ENCODE measurements at places on chromosomes 5 and 9. TPM values are rescaled to one million over a fixed set of nuclear protein-coding genes. Genes with fewer than 3 reads are reported as not detected.

DNA sequence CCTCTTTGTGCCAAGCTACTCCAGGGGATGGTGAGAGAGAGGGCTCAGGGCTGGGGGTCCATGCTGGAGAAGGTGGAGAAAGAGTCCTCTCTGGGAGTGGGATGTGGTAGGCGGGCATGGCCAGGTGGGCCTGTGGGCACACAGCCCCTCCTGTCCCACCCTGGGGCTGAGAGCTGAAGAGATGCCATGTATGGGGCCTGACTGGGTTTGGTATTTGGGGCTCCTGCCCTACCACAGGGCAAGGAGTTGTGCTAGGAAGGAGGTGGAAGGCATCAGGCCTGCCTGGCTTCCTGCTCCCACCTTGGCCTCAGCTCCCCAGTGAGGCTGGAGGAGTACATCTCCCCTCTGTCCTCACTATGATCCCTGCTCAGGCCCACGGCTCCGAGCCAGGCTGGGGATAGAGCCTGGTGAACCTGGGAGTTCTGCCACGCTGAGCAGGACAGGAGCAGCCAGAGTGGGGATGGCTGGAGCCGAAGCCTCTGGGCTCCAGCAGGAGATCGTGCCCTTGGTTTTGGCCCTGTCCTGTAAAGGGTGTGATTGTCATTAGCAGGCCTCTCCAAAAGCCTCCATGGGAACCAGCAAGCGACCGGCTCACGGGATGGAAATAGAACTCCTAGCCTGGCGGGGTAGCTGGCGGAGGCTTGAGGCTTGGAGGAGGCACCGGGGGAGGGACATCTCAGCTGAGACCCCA lies 75.5 kb downstream of the CACNA1B start:
- no peak for DNase-seq
- H3K36me3 ChIP-seq, result no peaks in the 10 kb centered on the region
- H3K27me3 ChIP-seq, result peaks cover 76% of the 10 kb centered on the region
- H3K27ac ChIP-seq, result no peak overlapping the region

DNA sequence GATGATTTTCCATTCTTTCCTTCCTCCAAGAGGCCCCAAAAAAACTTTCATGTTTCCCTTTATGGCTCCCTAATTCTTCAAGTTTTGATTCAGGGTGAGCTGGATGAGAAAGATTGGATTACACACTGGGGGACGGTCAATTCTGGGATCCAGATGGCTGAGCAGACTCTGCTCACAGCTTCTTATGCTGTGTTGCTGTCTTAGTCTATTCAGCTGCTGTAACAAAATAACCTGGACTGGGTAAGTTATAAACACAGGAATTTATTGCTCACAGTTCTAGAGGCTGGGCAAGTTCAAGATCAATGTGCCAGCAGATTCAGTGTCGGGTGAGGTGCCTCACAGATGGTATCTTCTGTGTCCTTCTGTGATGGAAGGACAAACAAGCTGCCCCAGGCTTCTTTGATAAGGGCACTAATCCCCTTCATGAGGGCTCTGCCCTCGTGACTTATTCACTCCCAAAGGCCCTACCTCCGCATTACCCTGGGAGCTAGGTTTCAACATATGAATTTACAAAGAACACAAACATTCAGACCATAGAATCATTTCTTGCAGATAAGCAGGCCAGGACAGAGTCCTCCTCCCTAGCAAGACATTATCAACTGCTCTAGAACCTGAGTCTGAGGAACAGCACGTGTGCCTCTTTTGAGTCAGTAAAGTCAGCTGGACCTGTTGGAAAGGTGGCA lies 23.1 kb upstream of the SMAD5 start:
- no peak overlapping the region for H3K4me3 ChIP-seq
- no peaks in the 10 kb centered on the region for H3K4me1 ChIP-seq
- H3K27me3 ChIP-seq, result peaks cover 7% of the 10 kb centered on the region
- no peak for DNase-seq

DNA sequence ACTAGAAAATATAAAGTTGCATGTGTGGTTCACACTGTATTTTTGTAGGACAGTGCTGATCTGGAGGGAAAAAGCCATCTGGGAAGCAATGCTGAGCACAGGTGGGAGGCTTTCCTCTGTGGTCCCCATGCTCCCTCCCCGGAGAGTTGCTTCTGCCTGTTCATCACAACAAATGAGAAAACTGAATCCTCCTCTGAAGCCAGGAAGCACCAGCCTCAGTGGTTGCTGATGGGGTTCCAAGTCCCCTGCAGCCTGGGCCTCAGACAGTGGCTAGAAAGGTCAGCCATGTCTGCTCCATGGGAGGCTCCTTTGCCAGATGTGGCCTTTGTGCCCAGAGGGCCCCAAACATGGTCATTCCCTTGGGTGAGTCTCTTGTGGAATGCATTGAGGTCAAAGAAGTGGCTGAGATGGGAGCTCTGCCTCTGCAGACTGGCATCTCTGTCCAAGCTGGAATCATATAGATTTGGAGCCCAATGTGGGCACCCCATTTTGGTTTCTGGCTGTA lies 77.6 kb downstream of the C5orf15 start:
- no peak overlapping the region for H3K27ac ChIP-seq
- no peaks in the 10 kb centered on the region for H3K36me3 ChIP-seq
- H3K4me1 ChIP-seq, result peaks cover 4% of the 10 kb centered on the region
- H3K27me3 ChIP-seq, result no peaks in the 10 kb centered on the region
- no peak for DNase-seq

DNA sequence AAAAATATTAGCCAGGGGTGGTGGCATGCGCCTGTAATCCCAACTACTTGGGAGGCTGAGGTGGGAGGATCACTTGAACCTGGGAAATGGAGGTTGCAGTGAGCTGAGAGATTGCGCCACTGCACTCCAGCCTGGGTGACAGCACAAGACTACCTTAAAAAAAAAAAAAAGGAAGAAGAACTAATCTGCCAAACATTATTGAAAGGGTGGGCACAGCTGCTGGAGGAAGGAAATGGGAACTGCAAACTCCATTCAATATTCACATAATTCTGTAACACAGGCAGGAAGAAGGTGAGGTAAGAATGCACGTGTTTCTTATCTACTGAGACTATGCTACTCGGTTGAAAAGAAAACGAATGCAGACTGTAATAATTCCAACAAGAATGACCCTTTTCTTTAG lies 121.1 kb upstream of the GNA14 start:
- H3K4me1 ChIP-seq, result no peaks in the 10 kb centered on the region
- H3K27me3 ChIP-seq, result no peaks in the 10 kb centered on the region
- H3K36me3 ChIP-seq, result no peaks in the 10 kb centered on the region
- DNase-seq, result no peak
- no peak overlapping the region for H3K4me3 ChIP-seq
- H3K27ac ChIP-seq, result no peak overlapping the region

DNA sequence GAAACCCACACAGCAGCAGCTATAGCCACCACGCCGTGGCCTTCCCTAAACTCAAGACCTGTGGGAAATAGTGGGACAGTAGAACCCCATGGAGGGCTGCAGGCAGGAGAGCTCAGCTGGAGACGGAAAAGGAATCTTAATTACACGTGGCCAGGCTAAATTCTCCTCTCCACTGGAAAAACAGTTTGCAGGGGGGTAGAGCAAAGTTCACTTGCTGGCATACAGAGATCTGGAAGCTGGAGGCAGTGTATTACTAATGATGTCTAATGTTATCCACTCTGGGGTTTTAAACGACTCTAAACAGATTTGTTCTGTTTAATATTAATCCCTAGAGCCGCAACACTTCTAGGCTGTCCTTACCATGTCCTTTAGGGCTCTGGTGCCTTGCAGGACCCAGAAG lies 257.1 kb downstream of the SAXO1 start:
- no peaks in the 10 kb centered on the region for H3K4me1 ChIP-seq
- DNase-seq, result no peak
- no peak overlapping the region for H3K4me3 ChIP-seq
- H3K36me3 ChIP-seq, result no peaks in the 10 kb centered on the region

DNA sequence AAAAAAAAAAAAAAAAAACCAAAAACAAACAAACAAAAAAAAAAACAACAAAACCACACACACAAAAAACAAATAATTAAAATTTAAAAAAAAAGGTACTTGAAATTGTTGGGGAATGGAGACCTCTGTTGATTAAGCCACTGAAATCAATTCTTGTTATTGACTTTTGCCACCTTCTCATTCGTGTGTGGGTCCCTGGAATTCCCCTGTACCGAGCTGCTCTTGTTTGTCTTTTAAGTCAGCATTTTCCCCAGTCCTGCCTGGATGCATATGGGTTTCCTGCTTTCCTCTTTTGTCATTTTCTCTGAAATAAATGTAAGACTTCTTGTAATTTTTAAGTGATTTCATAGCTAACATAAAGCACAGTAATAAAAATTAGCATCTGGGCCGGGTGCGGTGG lies 45.5 kb downstream of the GPBP1 start:
- no peak overlapping the region for H3K27ac ChIP-seq
- no peaks in the 10 kb centered on the region for H3K27me3 ChIP-seq
- DNase-seq, result no peak
- H3K4me3 ChIP-seq, result no peak overlapping the region

- H3K27ac ChIP-seq, result no peak overlapping the region
- no peaks in the 10 kb centered on the region for H3K36me3 ChIP-seq
- no peaks in the 10 kb centered on the region for H3K4me1 ChIP-seq
- no peak overlapping the region for H3K4me3 ChIP-seq
- H3K27me3 ChIP-seq, result peaks cover 55% of the 10 kb centered on the region
- no peak for DNase-seq
Measured at GRCh38 chr5:174750711-174751110, 26.3 kb downstream of the MSX2 start.

DNA sequence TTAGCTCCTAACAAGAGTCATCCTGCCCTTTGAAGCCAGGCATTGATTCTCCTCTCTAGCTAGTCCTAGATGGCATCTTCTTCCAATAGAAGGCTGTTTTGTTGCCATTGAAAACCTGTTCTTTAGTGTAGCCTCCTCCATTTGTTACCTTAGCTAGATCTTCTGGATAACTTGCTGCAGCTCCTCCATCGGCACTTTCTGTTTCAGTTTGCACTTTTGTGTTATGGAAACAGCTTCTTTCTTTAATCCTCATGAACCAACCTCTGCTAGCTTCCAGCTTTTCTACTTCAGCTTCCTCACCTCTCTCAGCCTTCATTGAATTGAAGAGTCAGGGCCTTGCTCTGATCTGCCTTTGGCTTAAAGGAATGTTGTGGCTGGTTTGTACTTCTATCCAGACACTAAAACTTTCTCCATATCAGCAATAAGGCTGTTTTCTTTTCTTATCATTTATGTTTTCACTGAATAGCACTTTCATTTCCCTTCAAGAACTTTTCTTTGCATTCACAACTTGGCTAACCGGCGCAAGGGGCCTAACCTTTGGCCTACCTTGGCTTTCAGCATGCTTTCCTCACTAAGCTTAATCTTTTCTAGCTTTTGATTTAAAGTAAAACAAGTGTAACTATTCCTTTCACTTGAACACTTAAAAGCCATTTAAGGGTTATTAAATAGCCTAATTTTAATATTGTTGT lies 166.5 kb upstream of the SLC12A2 start:
- H3K27me3 ChIP-seq, result no peaks in the 10 kb centered on the region
- no peak overlapping the region for H3K27ac ChIP-seq
- H3K36me3 ChIP-seq, result no peaks in the 10 kb centered on the region
- H3K4me3 ChIP-seq, result no peak overlapping the region
- DNase-seq, result no peak
- no peaks in the 10 kb centered on the region for H3K4me1 ChIP-seq

GRCh38 chr9:17003576-17004240 lies 131.1 kb upstream of the CNTLN start:
- no peaks in the 10 kb centered on the region for H3K4me1 ChIP-seq
- no peak overlapping the region for H3K27ac ChIP-seq
- H3K4me3 ChIP-seq, result no peak overlapping the region
- no peaks in the 10 kb centered on the region for H3K36me3 ChIP-seq
- no peaks in the 10 kb centered on the region for H3K27me3 ChIP-seq

- no peak for DNase-seq
- no peak overlapping the region for H3K27ac ChIP-seq
- no peak overlapping the region for H3K4me3 ChIP-seq
- H3K4me1 ChIP-seq, result no peaks in the 10 kb centered on the region
Measured at GRCh38 chr5:123545506-123545905, 33.5 kb downstream of the CSNK1G3 start.

DNA sequence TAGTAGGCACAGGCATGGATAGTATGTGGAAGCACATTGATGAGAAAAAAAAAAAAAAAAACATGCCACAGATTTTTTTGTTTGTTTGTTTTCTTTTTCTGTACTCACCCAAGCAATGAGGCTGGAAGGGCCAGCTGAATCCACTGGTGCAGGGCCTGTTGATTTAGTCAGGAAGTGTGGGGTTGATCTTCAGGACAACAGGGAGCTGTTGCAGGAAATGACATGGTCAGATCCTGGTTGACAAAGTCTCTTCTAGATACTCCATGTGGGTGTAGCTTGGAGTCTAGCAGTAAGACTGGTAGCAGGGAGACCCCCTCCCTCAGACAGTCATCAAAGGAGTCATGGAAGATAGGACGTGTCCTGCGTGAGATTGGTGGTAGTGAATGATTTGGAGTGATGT lies 191.8 kb downstream of the PAPPA start:
- H3K36me3 ChIP-seq, result no peaks in the 10 kb centered on the region
- H3K27me3 ChIP-seq, result no peaks in the 10 kb centered on the region
- DNase-seq, result no peak
- no peak overlapping the region for H3K27ac ChIP-seq
- no peaks in the 10 kb centered on the region for H3K4me1 ChIP-seq

DNA sequence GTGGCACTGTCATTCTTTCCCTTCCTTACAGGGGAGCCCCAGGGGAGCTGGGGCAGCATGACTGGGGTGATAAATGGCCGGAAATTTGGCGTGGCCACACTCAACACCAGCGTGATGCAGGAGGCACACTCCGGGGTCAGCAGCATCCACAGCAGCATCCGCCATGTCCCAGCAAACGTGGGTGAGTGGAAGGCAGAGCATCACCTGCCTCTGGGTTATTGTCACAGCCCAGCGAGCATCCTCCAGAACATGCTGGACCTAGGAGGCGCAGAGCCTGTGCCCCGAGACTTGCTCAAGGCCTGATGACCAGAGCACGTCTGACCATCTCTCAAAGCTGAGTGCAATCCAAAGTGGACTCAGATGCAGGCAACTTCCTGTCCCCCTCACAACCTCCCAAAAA lies 22.2 kb upstream of the ASS1 start:
- H3K36me3 ChIP-seq, result no peaks in the 10 kb centered on the region
- peaks cover 11% of the 10 kb centered on the region for H3K4me1 ChIP-seq
- no peak overlapping the region for H3K27ac ChIP-seq
- no peaks in the 10 kb centered on the region for H3K27me3 ChIP-seq
- no peak for DNase-seq
- H3K4me3 ChIP-seq, result no peak overlapping the region

OR1J2 gene
- total RNA-seq, result not detected

ANKRD34B gene
- 0.15 TPM for total RNA-seq

RASEF gene
- 12.8 TPM for total RNA-seq

ZSWIM6 gene
- 9.7 TPM for total RNA-seq

GAPVD1 gene
- 70.3 TPM for total RNA-seq

PRLR gene
- total RNA-seq, result not detected

MLANA gene
- not detected for total RNA-seq

ADRB2 gene
- total RNA-seq, result 2.8 TPM
